ENCODE measurements at places on chromosomes 4 and X.

GRCh38 chrX:125205918-125206665 lies 113.6 kb upstream of the TEX13C start:
- no peak for DNase-seq

- no peak for DNase-seq
Measured at GRCh38 chr4:97507587-97508245, 635.6 kb downstream of the STPG2 start.

GRCh38 chr4:78707793-78708192 lies 68.4 kb upstream of the BMP2K start:
- DNase-seq, result no peak

- DNase-seq, result no peak
Measured at GRCh38 chr4:114384629-114385028, 214.0 kb upstream of the UGT8 start.

DNA sequence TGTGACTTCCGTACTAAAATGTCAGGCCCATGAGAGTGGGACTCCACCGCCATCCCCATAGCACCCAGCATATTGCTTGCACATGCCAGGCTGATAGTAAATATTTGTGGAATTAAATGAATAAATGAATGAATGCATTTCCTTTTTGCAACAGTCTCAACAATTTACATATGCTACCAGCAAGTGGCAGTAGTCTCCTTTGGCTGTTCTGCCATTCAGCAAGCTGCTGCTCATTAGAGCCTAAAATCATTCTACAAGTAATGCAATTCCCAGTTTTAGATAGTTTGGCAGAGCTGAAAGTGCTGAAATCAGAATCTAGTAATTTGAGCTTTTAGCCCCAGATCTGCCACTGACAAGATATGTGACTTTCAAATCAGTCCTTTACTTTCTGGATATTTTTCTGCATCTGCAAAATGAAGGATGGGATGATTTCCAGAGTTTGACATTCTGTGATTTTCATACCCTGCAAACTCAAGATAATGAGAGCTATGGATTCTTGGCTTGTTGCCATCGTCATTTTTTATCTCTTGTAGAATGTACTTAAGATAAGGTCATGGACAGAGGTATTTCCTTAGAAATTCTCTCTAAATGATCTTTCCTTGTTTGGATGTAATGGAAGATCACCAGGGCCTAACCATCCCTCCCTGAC lies 35.7 kb upstream of the INTS6L start:
- DNase-seq, result peak; percentile 74

GRCh38 chr4:141107927-141108326 lies 25.3 kb downstream of the RNF150 start:
- no peak for DNase-seq

DNA sequence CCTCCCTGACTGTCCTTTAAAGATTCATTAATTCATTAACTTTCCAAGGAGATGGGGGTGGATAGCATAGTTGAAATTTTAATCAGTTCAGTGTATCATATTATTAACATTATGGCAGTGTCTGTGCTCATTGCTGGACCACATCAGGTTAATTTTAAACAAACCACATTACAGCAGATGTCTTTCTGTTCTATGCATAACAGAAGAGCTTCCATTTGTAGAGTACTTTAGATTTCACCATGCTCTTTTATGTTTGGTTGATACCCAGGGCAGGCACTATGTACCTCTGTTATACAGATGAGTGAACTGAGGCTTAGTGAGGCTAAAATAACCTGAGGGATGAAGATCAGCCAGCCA lies 41.1 kb downstream of the AFF2 start:
- no peak for DNase-seq

DNA sequence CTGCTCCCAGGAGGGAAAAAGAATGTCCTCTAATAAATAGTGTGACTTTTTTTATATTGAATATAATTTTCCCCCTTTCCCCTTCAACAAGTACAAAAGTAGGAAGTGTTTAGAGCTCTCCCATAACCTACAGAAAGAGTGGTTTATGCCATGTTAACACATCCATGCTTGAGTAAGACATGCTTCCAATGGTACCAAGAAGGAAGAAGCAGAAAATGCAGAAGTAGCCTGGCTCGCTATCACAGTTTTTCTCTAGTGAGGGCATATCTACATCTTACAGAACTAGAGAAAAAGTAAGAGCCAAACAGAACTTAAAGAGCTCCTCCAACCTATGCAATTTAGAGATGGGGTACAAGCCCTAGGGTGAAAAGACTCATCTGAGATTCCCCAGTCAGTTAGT lies 82.5 kb downstream of the ARHGEF9 start:
- DNase-seq, result no peak

DNA sequence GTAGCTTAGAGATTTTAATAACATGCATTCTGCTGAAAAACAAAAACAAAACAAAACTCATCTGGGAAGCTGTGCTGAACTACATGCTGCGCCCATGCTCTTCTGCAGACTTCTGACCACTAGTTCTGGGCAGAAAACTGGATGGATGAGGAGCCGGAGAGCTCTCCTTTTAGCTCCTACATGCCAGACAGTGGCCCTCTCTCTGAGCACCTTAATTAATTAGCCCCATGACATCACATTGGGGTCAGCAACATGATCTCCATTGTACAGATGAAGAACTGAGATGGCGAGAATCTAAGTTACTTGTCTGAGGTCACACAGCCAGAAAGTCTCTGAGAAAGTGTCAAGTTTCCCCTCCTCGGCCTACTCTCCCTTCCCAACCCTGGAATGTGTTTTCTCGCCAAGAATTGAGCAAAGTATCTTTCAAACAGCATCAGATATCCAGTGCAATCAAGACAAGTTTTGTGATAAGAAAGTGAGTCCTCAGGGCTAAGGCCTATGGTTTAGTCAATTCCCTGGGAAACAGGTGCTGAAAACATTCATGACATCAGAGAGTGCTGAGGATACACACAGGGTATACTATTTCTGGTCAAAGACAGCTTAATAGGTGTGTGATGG lies 21.6 kb downstream of the SCD5 start:
- no peak for DNase-seq

- no peak for DNase-seq
Measured at GRCh38 chr4:107800706-107801105, 24.0 kb upstream of the SGMS2 start.

GRCh38 chr4:189463734-189464133 lies 476.9 kb upstream of the FRG1 start:
- no peak for DNase-seq

DNA sequence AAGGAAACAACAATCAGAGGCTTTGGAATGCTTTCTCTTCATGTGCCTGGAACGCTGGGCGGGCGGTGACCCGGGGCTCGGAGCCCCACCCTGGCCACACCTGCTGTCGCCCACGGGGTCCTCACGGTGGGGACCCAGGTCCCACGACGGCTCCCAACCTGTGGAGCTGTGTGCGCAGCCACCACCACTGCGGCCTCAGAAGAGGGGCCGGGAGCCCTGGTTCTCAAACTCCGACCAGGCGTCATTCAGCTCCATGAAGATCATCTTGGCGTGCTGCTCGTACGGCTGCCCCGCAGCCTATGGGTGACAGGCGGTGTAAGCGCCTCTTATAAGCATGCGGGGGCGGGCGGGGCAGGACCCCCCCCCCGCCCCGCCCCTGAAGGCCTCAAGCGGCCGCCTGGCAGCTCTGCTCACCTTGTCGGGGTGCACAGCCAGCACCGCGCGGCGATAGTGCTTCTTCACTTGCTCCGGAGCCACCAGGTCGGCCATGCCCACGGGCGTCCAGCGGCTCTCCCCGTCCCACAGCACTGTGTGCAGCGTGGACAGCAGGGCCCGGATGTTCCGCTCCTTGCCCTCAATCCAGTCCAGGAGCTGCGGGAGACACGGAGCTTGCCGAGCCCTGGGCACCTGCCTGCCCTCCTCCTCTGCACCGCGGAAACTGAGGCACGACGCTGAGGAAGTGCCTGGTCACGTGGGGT lies 23.7 kb upstream of the CPLX1 start:
- no peak for DNase-seq

DNA sequence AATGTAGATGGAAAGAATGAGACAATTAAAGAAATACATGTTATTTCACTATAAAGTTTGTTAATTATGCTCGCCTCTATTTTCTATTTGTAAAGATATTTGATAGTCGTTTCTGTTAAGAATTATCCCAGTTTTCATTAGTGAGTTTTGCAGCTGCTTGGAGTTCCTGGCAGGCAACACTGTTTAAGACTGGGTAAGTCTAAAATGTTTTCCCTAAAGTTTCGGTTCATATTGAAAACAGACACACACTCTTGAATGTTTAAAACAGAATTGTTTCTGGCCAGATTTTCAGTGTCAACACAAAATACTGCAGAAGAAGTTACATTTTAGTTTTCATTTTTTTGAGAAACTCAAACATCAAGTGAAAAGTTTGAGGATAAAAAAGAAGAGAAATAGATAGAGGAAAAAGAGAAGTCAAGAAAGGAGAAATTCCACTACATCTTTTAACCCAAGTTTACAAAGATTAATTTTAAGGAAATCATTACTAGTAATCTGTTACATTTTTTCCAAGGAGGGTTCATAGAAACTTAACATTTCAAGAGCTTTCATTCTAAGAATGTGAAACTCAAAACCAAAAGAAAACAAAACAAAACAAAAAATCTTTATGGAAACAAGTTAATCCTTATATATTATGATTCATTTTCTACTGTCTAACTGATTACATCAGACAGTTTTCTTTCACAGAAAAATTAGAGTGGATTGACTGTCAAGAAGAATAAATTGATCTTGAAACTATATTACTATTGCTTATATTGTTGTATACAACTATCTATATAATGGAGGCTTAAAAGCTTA lies 305.5 kb downstream of the FAT4 start:
- peak; percentile 43 for DNase-seq

DNA sequence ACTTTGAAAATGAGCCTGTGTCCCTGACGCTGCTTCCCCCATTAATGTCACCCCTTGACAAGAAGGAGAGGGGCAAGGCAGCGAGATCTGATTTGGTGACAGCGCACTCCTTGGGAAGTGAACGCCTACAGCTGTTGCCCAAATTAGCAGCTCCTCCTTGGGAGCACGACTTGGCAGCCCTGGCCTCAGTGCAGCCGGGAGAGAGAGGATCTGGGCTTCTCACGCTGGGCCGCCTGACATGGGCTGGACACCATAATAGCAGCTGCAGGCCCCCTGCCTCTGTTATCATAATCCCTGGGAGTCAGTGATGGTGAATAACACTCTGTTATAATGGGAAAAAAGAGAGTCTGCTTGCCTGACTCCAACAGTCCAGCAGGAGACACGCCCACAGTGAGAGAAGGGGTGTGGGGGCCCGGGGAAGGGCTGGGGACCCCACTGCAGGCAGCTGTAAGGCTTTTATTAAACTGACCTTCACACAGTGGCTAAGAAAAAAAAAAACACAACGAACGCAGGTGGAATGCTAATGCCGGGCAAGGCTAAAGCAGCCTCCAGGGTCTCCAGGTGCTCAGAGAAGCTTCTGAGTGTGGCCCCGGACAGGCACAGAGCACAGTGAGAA lies 73.3 kb downstream of the PSAPL1 start:
- peak; percentile 74 for DNase-seq

Data from stomach (tissue), 19 donors.